AG09309 (cell line): ENCODE measurements at places on chromosomes 2 and 18.
A peak's percentile ranks its signal among the peaks of the same experiment; 100 is the strongest.

- no peak for DNase-seq
These were observed 499.7 kb upstream of the KLHL29 start for GRCh38 chr2:22885245-22885644.

GRCh38 chr2:66057844-66058243 lies 377.1 kb upstream of the MEIS1 start:
- DNase-seq = no peak

- DNase-seq = no peak
These were observed 70.5 kb downstream of the CLHC1 start for GRCh38 chr2:55161295-55162210.

DNA sequence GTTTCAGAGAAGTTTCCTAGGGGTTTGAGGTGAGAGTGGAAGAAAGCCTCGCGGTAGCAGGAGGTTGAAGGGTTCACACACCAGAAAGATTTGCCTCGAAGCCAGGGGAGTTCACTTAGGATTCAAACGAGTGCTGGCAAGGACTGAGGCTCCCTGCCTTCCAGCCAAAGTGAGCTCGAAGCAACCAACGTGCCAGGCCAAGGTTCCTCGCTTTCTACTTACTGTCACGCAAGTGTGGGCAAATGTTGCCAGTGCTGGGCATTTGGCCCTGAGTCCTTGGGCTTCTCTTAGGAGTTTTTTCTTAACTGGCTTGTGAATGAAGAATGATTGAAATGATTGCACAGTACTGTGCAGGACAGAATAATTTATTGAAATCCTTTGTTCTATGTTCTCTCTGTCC lies 53.6 kb downstream of the TMEM178A start:
- DNase-seq = no peak

DNA sequence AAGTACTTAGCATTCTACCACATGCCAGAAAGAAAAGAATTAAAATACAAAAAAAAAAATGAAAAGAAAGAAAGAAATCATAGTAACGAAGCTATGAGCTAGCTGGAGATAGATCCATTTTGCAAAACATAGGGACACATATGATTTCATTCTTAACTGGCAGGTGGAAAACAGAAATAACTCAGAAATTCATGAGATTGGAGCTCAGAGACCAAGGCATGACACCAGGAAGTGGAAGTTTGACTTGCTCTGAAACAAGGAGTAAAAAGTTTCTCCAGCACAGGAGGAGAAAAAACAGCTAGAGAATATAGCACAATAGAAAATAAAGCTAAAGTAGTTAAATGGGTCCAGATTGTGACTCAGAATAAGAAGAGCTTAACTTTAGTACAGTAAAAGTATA lies 278.1 kb downstream of the ZEB2 start:
- DNase-seq = no peak

DNA sequence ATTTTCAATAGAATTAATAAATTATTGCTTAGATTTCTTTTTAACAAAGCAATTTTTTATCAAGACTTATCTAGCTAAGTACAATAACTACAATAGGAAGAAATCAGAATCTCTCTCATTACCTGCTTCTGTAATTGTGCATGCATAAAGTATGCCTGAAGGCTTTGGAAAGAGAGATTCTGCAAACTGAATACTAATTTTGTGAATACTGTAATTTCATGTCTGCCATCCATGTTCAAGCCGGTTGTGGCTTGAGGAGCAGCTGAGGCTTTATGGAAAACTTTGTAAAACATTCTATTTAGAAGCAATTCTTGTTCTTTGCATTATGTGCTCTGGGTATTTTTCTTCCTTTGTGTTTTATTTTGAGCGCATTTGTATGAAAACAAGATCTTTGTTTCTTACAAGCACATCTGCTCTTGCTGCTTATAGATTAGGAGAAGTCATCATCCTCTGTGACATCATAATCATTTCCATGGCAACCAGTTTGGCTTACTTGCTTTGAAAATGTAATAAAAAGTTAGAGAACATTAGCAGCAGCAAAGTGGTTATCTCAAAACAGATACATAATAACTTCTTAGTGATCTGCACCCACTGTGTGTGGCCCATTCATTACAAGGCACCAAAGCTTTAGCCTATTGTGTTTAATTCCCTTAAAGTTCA lies 16.0 kb upstream of the IKZF2 start:
- no peak for DNase-seq

GRCh38 chr2:1769703-1770422 lies 25.5 kb upstream of the PXDN start:
- no peak for DNase-seq

- DNase-seq = peak; percentile 98
These were observed 28.3 kb upstream of the INSIG2 start for GRCh38 chr2:118059919-118060478.

DNA sequence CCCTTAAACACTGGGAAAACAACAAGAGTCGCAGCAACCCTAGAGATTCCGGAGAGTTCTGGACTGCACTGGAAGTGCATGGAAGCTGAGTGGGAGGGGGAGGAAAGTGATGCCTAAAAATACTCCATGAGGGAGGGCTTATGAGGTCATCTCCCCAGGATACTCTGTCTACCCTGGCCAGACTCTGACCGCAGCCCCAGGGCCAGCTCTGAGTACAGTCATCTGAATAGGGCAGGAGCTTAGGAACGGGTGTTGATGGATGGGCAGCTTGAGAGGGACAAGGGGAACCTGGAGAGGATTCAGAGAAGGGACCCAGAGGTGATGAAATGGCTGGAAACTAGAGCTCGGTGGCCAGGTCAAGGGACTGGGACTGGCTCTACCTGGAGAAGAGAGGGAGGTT lies 79.3 kb upstream of the IGFBP5 start:
- peak; percentile 74 for DNase-seq

GRCh38 chr2:60007671-60008070 lies 545.8 kb downstream of the BCL11A start:
- no peak for DNase-seq

DNA sequence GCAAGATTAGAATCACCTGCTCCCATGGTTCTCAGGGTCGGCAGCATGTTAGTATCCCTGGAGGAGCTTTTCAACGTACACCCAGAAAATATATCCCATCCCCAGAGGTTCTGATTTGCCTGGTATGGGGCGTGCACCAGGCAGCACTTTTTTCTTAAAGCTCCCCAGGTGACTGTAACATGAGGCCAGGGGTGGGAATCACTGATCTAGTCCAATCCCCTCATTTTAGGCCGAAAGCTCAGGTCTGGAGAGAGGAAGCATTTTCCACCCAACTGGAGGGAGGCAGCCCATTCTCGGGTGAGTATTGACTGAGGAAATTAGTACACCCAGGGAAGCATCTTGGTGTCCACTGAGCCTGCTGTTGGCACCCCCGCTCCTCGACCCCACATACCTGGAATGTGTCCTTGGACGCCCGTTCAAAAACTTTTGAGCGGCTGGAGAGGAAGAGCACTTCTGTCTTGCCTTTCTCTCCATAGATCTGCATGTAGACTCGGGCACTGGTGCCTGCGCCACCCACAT lies 94.3 kb downstream of the LOXHD1 start:
- no peak for DNase-seq

GRCh38 chr2:56102098-56102497 lies 81.7 kb upstream of the CCDC85A start:
- DNase-seq = no peak

DNA sequence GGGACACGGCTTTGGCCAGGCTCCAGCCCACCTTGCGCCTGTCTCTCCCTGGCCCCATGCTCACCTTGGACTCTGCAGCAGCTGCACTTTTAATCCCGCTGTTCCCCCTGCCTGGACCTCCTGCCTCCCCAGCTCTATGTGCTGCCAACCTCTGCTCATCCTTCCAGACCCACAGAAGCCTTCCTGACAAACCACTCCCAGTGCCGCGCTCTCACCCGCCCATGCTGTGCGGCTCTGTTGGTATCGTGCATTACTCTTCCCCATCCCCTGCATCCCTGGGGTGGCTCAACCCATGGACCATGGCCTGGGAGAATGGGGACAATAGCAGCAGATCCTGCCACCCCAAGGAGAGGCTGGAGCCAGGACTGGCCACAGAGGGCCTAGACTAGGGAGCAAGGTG lies 303.6 kb downstream of the CELF4 start:
- no peak for DNase-seq

DNA sequence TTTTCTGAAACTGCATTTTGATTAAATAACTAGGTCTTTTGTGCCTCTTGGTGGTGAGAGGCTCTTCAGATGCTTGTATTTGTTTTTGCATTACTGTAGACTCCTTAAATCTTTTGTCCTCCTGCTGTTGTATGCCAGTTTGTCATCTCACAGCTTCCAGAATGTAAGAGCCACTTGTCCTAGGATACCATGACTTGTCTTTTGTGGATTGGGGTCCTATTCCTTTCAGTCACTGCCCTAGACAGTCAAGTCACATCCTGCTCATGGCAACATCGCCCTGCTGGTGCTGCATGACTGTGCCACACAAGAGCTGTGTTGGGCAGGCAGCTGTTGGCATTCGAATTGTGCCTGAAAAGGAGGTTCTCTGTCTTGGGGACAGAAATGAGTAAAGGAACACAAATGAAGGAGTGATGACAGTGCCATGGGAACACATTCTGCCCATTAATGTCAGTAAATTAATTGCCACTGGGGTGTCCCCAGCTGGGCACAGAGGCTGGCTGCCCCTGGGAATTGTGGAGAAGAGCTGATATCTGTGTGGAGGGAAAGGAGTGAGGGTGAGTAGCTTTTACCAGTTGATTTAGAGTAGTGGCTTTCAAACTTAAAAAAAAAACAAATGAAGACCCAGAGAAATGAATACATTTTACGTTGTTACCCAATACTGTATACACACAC lies 140.3 kb downstream of the ARL6IP6 start:
- no peak for DNase-seq

DNA sequence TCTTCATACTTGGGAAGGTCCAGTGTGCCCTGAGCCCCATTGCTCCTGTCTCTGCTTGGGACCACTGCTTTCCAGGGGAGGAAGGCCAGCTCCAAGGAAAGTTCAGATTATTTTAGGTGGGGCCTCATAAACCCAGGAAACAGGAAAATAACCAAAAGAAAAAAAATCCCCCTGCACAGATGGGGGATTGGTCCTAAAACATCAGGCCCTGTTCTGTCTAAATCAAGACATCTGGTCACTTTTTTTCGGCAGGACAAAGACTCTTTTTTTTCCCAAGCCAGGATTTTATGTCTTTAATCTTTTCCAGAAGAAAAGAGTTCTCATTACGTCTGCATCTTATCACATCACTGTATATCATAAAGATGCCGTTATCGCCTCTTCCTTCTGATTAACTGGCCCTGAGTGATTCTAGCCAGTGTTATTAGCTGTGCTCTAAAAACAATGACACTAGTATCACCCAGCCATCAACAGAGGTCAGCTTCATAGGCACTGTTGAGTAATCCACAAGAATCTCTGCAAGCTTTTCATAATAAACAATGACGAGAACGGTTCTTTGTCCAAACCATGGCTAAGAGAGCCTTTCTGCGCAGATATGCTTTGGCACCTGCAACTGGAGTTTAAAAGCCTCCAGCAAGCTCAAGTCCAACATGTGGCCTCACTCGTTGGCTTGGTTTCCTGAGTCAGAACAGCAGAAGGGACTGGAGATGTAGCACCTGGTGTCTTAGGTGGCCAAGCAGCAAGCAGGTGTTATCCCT lies 138.2 kb downstream of the VAPA start:
- DNase-seq = no peak

DNA sequence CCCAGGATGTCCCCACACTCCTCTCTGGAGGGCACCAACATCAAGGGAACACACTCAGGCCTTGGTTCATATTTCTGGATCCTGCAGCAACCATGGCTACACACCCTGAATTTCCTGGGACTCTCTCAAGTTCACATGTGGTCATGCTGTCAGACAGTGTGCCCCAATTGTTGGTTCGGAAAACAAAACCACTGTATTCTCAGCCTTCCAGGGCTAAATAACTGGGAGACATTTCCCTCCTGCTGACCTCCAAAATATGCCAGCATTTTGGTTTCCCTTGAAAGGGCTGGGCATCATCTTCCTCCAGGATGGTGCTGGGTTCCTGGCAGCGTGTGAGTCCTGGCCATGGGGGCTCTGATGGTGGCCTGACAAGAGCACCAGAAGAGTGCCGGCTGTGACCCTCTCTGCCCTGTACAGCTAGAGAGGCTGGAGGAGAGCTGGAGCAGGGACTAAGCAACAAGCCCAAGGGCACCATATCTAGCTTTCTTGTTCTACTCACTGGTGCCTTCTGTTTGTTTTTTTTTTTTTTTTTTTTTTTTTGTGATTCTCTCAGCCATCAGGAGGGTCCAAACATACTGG lies 37.5 kb upstream of the WIPF1 start:
- no peak for DNase-seq

- DNase-seq = no peak
These were observed 131.5 kb upstream of the DLX2 start for GRCh38 chr2:172233987-172234715.

DNA sequence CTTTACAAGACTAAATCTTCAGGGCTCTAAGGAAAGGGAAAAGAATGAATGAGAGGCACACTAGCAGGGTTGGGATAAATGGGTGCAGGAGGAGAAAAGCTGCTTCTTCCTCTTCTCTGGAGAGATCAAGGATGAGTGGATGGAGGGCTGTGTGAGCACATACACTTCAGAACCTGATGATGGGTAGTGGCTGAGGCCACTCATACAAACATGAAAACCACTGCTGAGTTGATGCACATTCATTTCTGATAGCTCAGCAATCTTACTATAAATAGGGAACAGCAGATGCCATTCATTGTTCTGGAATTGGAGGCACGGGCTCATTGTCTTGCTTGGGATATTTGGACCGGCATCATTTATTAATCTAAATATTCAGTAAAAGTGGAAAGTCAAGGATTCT lies 152.4 kb upstream of the KCTD1 start:
- no peak for DNase-seq

DNA sequence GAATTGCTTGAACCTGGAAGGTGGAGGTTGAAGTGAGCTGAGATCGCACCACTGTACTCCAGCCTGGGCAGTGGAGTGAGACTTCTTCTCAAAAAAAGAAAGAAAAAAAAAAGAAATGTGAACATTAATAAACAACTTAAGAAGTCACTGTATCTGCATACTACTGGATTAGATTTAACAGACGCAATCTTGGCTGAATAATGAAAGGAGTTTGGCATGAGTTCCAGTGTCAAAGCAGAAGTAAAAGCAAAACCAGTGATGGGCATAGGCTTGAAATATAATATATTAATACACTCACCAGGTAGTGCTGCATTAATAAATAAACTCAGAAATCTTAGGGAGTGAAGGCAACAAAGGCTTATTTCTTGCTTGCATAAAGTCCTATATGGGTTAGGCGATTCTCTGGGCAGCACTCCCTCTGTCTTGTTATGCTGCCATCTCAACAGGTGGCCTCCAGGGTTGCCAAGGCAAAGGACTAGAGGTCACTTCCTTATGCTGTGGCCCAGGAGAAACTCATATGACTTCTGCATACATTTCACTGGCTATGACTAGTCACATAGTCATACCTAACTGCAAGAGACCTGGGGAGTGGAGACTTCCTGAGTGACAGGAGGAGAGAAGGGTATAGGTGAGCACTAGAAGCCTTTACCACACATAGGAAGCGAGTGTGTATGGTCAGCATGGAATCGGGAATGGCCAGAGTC lies 296.2 kb upstream of the SPRED2 start:
- no peak for DNase-seq

- no peak for DNase-seq
These were observed 361.7 kb downstream of the TMEM182 start for GRCh38 chr2:103123516-103123915.
